Naive thymus-derived CD4-positive, alpha-beta T cell (primary cell): ENCODE measurements at places on chromosomes 11 and 22. TPM values are rescaled to one million over a fixed set of nuclear protein-coding genes. Genes with fewer than 3 reads are reported as not detected.

Gene MFRP
- total RNA-seq = not detected

Gene AMOTL1
- 0.51 TPM for total RNA-seq

Gene A4GALT
- not detected for total RNA-seq

Gene CRACR2B
- 0.62 TPM for total RNA-seq

Gene OMP
- total RNA-seq = 1.1 TPM

Gene CRYBB3
- total RNA-seq = not detected
